M059J (cell line): ENCODE measurements at places on chromosomes 2 and 18.

DNA sequence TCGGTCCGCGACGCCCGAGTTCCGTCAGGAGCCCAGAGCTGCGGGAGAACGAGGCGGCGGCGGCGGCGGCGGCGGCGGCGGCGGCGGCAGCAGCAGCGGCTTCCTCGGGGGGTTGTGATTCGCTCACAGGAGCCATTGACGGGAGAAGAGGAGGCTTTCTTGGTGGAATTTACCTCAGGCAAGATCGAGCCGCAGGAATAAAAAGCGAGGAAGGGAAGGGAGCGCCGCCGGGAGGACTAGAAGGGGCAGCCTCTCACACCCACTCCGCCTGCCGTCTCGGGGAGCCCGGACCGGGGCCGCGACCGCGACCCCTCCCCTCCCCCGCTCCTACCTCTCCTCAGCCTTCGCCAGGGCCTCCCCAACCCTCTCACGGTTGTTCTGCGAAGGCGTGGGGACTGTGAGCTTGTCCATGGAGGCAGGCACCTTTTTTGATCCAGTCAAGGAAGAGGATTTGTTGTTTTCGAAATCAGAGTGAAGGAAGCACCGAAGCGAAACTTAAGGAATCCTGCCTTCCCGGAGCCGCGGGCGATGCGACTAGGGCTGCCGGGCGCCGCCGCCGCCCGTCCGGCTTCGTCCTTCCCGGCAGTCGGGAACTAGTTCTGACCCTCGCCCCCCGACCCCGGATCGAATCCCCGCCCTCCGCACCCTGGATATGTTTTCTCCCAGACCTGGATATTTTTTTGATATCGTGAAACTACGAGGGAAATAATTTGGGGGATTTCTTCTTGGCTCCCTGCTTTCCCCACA is 506 bp downstream of the BMPR2 start:
- DNase-seq, result peak; percentile 63

DNA sequence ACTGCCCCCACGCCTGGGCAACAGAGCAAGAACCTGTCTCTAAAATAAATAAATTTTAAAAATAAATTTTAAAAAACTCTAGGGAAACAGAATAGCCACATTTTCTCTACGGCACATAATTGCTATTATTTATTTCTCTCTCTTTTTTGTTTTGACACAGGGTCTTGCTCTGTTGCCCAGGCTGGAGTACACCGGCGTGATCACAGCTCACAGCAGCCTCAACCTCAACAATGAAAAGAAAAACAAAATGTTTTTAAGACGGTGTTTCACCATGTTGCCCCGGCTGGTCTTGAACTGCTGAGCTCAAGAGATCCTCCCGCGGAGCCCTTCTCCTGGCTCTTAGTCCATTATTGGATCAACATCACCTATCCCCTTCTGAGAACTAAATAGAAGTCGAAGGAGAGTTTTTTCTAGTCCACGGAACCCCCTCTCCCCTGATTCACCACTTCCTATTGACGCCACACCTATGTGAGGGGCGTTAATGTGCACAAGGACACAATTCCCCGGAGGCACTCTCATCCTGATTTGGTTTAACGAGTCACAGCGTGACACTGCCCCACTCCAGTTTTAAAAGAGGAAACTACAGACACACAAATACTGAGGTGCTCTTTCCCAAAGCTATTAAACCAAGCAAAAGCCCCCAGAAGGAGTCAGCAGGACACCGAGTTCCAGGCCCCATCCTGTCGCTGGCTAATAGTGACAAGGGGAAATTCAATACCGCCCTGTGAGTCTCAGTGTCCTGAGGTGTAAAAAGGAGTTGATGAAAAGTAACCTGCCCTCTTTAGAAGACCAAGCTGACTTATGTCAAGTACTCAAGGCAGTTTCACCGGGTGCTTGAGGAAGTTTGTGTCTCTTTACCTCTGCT is 1.1 kb downstream of the NPC1 start:
- peak; percentile 62 for DNase-seq

DNA sequence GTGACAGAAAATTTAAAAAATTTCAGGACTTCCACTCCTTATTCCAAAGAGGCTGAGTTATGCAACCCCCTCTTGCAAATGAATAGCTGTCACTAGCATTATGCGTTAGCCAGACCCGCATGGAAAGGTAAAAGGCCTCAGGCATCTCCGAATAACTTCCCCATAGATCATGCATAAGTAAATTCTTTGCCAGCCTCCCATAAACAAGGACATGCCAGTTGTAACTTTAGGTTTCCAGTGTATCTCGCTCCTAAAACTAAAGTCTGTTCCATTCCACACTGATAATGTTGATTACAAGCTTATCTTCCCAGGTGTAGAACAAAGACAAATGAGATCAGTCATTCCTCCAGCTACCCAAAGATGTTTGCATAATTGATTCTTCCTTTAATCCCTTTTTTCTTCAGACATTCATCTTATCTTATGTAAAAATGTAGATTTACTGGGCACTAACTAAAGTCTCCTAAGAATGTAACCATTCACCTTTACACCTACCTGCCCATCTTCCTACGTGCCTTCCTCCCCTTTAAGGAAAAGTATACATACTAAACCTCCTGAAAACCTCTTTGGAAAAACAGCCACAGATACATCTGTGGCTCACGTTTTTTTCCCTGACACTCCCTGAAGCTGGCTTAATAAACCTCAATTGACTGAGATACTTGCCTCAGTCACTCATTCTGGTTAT is 13.6 kb upstream of the NFU1 start:
- DNase-seq, result no peak

GRCh38 chr2:96923810-96924774 is 54.2 kb upstream of the SEMA4C start:
- DNase-seq, result no peak

DNA sequence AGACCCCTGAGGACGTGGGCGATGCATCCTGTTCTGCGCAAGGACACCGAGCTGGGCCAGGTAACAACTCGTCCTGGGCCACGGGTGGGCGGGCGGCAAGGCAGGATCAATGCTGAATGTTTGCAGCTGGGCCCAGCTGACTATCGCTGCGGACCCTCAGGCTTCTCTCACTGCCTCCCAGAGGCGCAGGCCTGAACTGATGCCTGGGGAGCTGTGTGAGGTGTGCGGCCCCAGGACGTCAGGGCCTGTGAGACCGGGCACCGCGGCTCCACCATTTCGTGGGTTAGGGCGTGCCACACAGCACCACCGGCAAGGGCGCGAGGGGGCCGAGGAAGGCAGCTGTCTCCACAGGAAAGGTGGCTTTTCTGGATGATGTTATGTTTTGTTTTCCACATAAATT is 307.4 kb downstream of the NDUFA10 start:
- DNase-seq, result no peak

- DNase-seq, result no peak
These were observed 24.3 kb downstream of the STAT4 start for GRCh38 chr2:191126386-191127085.

DNA sequence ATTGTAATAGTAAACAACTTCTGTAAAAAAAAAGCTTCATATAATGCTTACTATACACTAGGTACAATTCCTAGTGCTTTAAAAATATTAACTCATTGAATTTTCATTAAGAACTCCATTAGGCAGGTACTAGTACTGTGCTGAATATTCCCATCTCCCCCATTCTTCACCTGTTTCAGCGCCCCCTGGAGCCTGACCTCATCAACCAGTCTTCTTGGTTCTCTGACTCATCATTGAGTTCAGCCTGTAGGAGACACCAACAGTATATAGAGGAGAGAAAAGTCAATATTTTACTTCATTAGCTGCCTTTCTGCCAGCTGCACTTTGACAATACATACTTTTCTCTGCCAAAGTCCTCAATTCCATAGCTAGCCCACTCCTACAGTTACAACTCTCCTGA is 1009.9 kb upstream of the KLHL29 start:
- no peak for DNase-seq

DNA sequence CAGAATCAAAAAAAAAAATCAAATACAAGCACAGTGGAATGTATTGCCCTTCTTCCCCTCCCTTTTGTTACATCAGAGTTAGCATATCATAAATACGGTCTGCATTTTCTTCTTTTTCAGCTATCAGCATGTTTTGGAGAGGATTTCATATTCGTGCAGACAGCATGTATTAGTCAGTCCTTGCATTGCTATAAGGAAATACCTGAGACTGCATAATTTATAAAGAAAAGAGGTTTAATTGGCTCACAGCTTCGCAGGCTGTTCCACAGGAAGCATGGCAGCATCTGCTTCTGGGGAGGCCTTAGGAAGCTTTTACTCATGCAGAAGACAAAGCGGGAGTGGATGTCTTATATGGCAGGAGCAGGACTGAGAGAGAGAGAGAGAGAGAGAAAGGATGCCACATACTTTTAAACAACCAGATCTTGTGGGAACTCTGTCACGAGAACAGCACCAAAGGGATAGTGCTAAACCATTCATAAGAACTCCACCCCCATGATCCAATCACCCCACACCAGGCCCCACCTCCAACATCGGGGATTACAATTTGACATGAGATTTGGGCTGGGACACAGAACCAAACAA is 8.9 kb downstream of the IL1B start:
- no peak for DNase-seq

DNA sequence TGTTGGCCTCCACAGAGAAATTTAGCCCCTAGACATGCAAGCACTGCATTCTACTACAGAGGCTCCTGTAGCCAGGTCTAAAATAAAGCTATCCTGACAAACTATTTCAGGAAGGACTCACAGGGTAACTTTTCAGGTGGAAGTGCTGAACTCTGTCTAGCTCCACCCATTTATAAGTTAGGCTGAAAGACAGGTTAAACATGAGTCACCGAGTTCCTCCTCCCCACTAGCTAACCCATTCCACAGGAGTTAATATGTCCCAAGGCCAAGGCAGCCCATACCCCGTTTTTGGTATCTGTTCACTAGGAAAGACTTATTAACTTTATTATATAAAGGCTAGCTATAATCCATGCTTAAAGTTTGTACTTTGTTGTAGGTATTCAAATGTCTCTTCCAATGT is 3.5 kb downstream of the CWC22 start:
- no peak for DNase-seq

DNA sequence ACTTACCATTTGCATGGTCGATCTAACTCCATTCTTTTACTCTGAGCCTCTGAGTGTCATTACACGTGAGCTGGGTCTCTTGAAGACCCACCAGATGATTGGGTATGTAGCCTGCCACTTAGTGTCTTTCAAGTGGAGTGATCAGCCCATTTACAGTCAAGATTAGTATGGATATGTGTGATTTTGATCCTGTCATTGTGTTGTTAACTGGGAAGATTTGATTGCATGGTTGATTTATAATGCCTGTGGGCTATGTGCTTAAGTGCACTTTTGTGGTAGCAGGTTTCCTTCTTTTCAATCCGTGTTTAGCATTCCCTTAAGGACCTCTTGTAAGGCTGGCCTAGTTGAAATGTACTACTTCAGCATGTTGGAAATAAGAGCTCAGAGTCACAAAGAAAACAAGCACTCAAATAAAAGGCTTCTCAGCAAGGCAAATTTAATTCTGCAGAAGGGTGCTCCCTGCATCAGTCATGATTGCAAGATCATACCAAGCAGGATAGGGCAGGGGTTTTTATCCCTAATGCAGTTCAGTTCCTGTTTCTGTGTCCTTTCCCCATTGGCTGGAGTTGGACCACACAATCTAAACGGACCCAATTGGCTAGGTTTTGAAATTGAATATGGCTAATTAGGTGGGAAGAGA is 230.7 kb upstream of the SYT4 start:
- DNase-seq, result no peak

DNA sequence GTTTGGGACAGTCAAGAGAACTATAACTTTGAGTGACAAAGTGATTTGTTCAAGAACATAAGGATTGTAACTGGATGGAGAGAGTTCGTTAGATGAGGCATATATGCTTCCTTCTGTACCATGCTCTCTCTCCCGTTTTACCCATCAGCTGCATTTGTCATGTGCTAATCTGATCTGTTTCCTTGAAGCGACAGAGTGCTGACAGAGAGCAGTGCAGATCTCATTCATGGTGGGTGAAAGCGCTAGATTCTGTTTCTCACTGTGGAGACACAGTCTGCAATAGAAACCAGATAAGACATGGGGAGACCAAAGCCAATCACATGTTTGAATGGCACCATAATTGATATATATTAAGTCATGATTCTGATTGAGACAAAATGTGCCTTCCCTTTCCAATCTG is 456.6 kb upstream of the CELF4 start:
- no peak for DNase-seq

GRCh38 chr18:74198453-74198852 is 50.1 kb downstream of the TIMM21 start:
- DNase-seq, result no peak

DNA sequence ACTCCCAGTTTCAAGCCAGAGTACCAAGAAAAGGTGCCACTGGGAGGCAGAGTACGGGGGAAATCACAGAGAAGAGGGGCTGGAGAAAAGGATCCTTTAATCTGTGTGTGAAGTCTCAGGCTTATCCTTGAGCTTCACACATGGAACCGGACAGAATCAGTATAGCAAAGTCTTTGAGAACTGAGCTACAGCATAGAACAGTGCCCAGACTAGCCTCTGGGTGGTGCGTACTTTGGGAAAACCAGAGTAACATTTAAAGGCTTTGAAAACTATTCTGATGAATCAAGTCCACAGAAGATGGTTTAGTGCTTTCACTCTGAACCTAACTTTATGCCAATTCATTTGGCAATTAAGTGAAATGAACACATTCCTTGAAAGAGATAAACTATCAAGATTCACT is 83.1 kb downstream of the BABAM2 start:
- peak; percentile 32 for DNase-seq

- DNase-seq, result no peak
These were observed 580.8 kb downstream of the ERBB4 start for GRCh38 chr2:211957799-211958198.

GRCh38 chr2:98551316-98551715 is 57.0 kb downstream of the COA5 start:
- no peak for DNase-seq

- DNase-seq, result peak; percentile 51
These were observed 218.1 kb downstream of the WDR7 start for GRCh38 chr18:56869189-56869777.

- DNase-seq, result peak; percentile 9
These were observed 176.7 kb upstream of the SMAD2 start for GRCh38 chr18:48106976-48107781.

GRCh38 chr2:164746713-164747112 is 94.9 kb downstream of the COBLL1 start:
- no peak for DNase-seq

- DNase-seq, result no peak
These were observed 45.0 kb upstream of the CYTIP start for GRCh38 chr2:157488877-157489276.

- DNase-seq, result peak; percentile 20
These were observed 17.8 kb upstream of the TMEM18 start for GRCh38 chr2:694906-695510.

DNA sequence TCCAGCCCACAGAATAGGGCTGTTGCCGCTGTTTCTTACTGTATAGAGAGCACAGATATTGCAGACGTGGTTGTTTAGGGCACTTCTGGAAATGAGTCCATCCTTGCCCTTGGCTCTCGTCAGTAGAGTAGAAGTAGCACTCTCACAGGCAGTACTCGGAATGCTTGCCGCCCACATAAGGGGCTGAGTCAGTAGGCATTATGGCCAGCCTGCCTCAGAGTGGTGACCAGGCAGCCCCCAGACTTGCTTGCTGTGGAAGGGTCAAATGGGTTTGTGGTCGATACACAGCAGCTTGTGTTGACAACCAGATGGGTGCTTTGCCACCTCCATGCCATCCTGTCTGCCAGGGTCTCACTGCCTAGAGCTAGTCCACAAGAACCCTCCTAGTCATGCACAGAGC is 38.7 kb downstream of the PLEKHB2 start:
- DNase-seq, result no peak
